Activated CD4-positive, alpha-beta T cell treated with anti-CD3 and anti-CD28 coated beads, Interleukin-2, Interleukin-6, amounts not matched to agents 100 ng/mL and 50 ng/mL, durations not matched to agents 16 hours and 8 hours (primary cell): ENCODE measurements at places on chromosomes 16 and 17.

- DNase-seq: peak; percentile 76
These were observed 46.3 kb downstream of the PRKCA start for GRCh38 chr17:66348584-66349165.

GRCh38 chr17:34199454-34199853 lies 55.6 kb upstream of the CCL2 start:
- DNase-seq: no peak

DNA sequence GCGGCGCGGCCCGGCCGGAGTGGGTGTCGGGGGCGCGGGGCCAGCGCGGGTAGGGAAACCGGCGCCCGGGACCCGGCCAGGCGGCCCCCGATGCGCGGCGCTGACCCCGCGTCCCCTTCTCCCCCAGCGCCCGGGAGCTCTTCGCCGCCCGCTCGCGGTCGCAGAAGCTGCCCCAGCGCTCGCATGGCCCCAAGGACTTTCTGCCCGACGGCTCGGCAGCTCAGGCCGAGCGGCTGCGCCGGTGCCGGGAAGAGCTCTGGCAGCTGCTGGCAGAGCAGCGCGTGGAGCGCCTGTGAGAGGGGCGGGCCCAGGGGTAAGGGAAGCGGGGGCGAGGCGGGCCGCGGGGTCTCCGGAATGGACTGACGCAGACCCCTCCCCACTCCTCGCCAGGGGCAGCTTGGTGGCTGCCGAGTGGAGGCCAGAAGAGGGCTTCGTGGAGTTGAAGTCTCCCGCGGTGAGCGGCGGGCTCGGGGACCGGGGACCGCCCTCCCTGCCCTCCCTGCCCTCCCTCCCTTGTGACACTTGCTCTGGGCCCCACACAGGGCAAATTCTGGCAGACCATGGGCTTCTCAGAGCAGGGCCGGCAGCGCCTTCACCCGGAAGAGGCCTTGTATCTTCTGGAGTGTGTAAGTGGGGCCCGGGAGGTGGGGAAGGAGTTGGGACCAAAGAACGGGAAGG lies 430 bp downstream of the TSEN54 start:
- DNase-seq: peak; percentile 46

- no peak for DNase-seq
These were observed 154.7 kb upstream of the PLCG2 start for GRCh38 chr16:81624403-81624759.

GRCh38 chr16:66486773-66487579 lies 59.9 kb downstream of the BEAN1 start:
- DNase-seq: no peak
